SIG-M5 (cell line): ENCODE measurements at places on chromosomes 5 and 9.

GRCh38 chr5:80139466-80139972 is 104.4 kb downstream of the THBS4 start:
- DNase-seq: no peak

GRCh38 chr9:123116036-123116435 is 82.6 kb downstream of the GPR21 start:
- DNase-seq: no peak

DNA sequence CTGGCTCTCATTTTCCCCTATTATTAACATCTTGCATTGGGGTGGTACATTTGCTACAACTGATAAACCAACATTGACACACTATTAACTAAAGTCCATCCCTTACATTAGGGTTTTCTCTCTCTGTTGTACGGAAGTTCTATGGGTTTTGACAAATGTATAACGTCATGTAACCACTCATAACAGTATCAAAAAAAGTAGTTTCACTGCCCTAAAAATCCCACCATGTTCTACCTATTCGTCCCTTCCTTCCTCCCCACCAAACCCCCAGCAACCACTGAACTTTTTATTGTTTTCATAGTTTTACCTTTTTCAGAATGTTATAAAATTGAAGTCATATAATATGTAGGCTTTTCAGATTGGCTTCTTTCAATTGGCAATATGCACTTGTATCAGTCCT is 40.1 kb downstream of the MLLT3 start:
- no peak for DNase-seq

GRCh38 chr9:130321539-130321938 is 56.0 kb downstream of the HMCN2 start:
- no peak for DNase-seq

- DNase-seq: no peak
Observed at GRCh38 chr9:133151041-133151440, 12.7 kb downstream of the GBGT1 start.

- no peak for DNase-seq
Observed at GRCh38 chr9:101128623-101129022, 100.1 kb downstream of the PLPPR1 start.

DNA sequence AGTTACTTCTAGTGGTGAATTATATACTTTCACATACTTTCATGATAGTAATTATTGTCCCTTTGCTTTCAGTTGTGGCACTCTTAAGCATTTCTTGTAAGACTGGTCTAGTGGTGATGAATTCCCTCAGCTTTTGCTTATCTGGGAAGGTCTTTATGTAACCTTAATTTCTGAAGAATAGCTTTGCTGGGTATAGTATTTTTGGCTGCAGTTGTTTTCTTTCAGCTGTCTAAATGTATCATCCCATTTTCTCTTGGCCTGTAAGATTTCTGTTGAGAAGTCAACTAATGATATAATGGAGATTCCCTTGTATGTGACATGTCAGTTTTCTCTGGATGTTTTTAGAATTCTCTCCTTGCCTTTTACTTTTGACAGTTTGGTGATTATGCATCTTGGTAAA is 41.0 kb downstream of the TMEM38B start:
- DNase-seq: no peak

DNA sequence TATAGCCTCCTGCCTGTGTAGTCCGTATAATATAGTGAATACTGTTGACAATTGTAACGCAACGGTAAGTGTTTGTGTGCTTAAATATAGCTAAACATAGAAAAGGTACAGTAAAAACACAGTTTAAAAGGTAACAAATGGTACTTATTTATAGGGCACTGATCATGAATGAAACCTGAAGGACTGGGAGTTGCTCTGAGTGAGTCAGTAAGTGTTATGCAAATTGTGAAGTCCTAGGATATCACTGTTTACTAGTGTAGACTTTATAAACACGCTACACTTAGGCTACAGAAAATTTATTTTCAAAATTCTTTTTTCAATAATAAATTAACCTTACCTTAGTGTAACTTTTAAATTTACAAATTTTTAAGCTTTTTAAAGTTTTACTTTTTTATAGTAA is 1090.1 kb downstream of the CDH9 start:
- DNase-seq: no peak

DNA sequence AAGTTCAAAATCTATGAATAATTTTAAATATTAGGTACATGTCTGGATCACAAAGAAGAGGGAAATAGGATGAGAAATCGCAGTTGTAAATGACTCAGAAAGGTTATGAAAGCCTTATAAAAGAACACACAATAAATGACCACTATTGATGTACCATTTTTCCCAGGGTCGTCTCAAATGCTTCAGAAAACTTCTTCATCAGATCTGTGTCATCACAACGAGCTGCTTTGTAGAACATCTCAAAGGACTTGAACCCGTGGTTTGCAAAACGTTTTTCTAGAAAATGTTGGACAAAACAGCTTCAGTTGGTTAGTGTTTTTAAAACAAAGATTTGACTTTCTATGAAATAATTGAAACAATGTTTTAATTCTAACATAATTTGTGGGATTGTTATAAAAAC is 100.1 kb downstream of the SVEP1 start:
- no peak for DNase-seq

DNA sequence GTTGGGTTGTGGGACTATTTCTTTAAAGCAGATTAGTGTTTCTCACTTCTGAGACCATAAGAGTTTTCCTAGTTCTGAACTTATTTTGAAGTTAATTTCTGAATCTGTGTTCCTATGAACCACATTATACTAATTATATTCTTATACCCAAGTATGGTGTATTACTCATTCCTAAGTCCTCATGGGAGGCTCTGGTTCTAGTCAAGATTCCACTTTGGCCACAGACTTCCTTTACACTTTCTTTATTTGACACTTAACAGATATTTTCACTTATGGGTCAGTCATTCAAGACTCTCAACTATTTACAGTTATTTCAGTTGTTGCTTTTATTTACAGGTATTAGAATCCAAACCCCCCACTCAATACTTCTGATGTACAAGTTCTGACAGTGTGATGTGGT is 937.2 kb upstream of the TYRP1 start:
- no peak for DNase-seq

DNA sequence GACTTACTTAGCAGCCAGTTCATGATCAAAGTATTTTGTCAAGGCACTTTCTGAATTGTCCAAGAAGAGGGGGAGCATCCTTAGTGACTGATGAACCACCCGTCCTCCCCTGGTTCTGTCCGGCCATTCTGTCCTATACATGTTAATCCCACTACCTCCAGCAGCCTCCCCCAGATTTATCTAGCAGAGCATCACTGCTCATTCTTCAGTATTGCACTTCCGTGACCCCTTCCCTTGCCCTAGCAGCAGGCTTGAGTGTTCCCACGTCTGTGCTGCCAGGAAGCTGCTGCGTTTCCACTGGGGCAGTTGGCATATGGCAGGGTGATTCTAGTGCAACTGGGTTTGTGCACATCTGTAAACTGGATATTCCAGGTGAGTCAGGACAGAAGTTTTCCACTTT is 4.5 kb downstream of the GLDC start:
- DNase-seq: no peak

DNA sequence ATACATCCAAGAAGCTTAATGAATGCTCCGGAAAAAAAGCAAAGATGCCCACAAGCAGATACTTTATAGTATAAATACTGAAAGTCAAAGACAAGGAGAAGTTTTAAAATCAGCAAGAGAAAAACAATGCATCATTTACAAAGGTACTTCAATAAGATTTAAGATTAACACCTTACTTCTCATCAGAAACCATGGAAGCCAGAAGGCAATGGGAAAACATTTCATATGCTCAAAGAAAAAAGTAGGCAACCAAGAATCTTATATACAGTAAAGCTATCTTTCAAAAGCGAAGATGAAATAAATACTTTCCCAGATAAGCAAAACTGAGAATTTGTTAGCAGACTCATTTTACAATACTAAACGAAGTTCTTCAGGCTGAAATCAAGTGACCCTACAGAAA is 51.1 kb downstream of the ABHD17B start:
- no peak for DNase-seq

DNA sequence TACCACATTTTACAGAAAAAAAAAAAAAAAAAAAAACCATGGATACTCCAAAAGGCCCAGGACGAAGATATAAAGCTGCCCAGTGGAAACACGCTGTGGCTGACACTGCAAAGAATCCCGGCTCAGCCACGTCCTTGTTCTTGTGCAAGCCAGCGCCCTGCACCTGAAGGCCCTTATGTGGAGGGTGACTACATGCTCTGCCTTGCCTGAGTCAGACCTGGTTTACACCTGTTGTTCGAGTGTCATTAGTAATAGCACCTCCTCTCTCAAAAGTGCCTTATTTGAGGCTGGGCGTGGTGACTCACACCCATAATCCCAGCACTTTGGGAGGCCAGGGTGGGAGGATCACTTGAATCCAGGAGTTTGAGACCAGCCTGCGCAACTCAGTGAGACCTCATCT is 54.3 kb upstream of the ZSWIM6 start:
- no peak for DNase-seq

- no peak for DNase-seq
Observed at GRCh38 chr5:96326902-96327301, 106.1 kb downstream of the PCSK1 start.

GRCh38 chr5:60210810-60211209 is 317.3 kb upstream of the PDE4D start:
- DNase-seq: no peak

DNA sequence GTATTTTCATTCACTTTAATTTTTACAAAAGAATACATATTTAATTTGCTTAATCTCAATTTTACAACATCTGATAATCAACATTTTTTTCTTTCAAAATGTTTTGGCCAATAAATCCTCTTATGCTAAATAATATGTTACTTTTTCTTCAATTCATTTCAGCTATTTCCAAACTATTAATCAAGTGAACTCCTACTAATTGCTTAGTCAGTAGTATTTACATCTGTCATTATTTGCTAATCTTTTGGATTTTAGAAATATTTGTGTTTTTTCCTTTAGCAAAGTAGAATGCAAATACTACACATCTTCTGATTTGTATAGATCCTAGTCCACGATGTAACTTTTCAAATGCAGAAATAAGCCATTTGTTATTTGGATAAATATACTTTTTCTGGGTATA is 1.6 kb upstream of the TNPO1 start:
- no peak for DNase-seq

GRCh38 chr5:135729321-135729786 is 105.1 kb upstream of the SLC25A48 start:
- DNase-seq: no peak

GRCh38 chr9:26043431-26043830 is 365.2 kb upstream of the TUSC1 start:
- no peak for DNase-seq

- no peak for DNase-seq
Observed at GRCh38 chr9:8429768-8430167, 630.2 kb upstream of the DMAC1 start.

- DNase-seq: no peak
Observed at GRCh38 chr5:52861368-52861767, 73.7 kb downstream of the ITGA1 start.

DNA sequence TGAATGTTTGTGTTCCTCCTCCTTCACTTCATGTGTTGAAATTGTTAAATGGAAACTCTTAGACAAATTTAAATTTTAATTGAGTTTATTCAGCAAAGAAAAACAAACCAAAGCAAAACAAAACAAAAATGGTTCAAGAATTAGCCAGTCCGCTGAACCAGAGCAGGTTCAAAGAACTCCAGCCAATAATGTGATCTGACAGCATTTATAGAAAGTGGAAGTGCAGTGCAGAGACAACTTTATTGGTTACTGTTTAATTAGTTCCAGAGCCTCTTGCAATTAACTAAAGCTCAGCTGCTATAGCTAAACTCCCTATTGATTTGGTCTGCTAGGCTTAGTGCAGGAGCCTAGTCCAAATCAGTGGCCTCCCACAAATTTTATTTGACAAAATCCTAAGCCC is 132.9 kb downstream of the RNF180 start:
- DNase-seq: no peak

- no peak for DNase-seq
Observed at GRCh38 chr5:83900306-83900705, 179.7 kb upstream of the HAPLN1 start.

DNA sequence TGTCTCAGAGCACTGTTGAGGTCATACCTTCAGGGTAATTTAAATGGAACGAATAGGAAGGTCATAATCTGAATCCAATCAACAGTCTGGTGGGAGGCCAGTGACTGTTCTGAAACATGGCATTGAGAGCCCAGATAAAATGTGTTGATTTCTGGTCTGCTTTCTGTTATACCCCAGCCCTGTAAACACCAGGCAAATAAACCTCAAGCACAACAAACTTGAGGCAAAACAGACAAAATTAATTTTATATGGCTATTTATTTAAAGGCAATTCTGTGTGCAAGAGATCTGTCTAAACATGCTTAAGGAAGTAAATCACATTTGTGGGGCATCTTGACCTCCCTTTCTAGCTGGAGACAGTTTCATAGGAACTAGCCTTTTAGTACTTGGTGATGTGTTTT is 140.9 kb upstream of the SPEF2 start:
- DNase-seq: no peak

DNA sequence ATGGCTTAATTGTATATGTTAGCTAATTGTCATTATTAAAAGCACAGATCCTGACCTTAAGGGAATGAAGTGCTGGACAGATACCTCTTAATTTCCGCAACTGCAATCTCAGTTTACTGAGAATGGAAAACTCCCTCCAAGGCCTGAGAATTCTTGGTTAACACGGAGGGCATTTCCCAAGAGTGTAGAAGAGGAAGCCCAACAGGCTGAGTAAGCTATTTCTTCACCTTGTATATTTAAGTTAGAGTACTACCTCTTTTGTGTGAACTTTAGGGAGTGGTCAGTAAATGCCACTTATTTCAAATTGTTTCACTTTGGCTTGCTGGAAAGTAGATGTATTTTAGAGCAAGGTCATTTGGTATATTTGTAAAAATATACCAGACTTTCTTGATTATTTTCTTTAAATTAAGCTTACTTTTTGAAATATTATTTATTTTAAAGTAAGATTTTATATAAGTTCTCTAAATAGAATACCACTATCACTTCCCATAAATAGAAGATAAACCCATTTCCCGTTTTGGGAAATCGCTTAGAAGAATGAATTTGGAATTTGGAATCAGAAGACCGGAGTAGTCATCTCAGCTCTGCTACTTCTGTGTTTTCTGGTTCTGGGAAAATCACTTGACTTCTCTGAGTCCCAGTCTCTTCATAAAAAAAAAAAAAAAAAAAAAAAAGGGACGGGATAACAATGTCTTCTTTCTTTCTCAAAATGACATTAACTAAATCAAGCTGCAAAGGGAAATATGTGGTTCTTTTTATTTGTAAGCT is 26.0 kb upstream of the C9orf72 start:
- DNase-seq: peak; percentile 16

DNA sequence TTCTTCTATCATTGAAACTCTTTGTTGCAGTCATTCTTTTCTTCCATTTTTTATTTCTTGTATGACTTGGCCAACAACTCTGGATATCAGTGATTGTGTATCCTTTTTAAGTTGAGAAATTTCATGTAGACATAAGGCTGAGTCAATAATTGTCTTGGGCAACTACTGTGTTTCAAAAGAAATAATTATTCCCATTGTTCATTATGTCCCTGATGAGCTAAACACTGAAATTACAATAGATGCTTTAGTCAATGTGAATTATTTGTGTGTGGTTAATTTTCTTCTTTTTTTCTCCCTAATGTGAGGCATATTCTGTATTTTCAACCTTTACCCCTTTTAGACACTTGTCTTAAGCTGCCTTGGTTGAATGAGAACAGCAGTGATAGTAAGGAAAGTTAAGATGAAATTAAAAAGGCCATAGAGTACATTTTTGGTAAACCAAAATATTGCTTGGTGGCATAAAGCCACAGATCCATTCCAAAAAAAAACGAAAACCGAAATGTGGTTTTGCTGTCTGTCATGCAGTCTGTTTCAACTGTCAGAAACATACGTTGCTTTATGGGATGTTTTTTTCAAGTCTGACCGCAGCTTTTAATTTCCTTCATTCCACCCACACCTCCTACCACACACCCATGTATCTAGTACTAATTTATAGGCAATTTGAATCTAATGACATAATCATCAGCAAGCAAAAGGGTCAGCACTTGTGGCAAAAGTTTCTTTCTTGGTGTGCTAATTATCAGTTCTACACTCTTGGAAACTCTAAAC is 21.1 kb downstream of the TLE4 start:
- DNase-seq: peak; percentile 10
